ENCODE measurements at places on chromosomes 2 and 18.

DNA sequence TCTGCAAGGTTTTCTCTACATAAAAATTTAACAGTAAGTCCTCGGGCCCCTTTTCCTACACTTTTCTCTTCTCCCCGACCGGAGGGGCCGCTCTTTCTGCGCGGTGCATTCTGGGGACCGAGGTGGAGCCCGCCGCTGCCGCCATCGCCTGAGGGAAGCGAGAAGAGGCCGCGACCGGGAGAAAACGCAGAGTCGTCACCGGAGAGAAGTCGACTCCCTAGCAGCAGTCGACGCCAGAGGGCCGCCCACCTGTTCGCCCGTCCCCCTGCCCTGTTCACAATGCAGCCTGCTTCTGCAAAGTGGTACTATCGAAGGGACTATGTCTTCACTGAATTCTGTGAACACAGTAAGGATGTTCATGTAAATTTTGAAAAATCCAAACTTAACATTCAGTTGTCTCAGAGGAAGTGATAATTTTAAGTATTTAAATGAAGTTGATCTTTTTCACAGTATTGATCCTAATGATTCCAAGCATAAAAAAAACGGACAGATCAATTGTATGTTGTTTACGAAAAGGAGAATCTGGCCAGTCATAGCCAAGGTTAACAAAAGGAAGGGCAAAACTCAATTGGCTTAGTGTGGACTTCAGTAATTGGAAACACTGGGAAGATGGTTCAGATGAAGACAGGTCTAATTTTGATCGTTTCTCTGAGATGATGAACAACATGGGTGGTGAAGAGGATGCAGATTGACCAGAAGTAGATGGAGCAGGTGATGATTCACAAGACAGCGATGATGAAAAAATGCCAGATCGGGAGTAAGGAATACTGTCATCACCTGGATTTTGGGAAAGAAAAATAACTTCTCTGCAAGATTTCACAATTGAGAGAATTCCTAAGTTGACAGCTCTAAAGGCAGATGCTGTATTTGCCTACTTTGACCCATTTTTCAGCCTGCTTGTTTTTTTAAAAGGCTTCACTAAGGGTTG is 55.8 kb downstream of the ASXL2 start:
- DNase-seq: peak; percentile 17

GRCh38 chr2:217409949-217410680 is 550.3 kb upstream of the TNP1 start:
- DNase-seq: no peak

GRCh38 chr2:109644571-109645275 is 30.6 kb downstream of the SOWAHC start:
- DNase-seq: peak; percentile 46

- DNase-seq: peak; percentile 51
Observed at GRCh38 chr2:127707890-127708648, 6.8 kb downstream of the SFT2D3 start.

DNA sequence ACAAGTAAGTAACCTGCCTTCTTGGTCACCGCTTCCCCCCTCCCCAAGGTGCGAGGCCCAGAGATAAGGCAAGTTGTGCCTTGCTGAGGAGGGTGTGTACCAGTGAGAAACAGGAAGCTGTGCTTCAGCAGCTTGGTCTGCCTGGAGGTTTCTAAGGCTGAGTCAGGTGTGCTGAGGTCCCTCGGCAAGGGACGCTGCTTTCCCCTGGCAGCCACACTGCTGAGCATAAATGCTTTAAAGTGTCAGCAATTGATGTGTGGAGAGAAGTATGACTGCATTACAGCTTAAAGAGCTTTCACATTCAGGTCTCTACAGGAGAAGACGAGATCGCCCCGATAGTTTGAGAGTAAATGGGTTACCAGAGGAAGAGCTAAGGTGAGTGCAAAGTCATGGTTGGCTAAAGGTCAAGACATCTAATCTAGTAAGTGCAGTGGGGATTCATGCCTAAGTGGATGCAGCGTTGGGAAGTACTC is 86.9 kb downstream of the LIMS1 start:
- no peak for DNase-seq

- peak; percentile 22 for DNase-seq
Observed at GRCh38 chr2:142825861-142826260, 51.6 kb upstream of the KYNU start.

DNA sequence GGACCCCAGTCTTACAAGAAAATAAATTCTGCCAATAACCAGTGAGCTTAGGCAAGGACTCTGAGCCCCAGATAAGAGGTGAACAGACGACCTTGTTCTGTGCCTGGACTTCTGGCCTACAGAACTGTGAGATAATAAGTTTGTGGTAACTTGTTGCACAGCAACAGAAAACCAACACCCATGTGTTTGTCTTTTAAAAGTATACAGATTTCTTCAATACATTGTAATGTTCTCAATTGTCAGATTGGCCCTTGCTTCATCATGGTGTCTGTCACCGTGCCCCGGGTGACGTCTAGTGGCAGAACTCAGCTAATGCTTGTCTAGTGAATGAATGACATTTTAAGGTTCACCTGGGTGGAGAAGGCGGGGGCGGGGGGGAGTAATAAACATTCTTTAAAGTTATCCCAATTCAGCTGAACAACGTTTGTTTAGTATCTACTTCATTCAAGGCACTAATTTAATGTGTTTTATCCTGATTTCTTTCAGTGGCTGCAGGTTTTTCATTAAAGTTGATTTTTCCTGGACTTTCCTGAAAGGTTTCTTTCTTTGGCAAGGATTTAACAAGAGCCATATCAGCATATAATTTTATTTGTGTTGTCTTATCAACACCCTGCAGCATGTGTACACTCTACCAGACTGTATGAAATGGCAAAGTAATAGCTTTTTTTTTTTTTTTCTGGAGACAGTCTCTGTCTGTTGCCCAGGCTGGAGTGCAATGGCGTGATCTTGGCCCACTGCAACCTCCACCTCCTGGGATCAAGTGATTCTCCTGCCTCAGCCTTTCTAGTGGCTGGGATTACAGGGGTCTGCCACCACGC is 123.8 kb upstream of the DLX2 start:
- no peak for DNase-seq

DNA sequence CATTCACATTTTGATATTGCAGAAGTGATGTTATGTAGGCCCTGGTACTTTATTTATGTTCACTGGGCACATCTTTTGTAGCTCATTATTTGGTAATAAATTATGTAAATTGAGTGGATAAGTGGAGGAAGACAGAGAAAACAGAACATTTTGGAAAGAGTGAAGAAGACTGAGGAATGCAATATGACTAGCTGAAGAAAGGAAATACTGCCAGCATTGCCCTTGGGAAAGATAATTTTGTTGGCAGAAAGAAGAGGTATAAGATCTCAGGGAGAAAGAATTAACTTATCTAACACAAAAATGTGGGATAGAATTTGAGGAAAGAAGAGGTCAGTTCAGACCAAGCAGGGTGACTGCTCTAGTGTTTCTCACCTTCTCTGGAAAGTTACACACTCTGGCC is 118.8 kb downstream of the TTC27 start:
- DNase-seq: no peak

- no peak for DNase-seq
Observed at GRCh38 chr2:199197448-199197847, 260.3 kb downstream of the SATB2 start.

DNA sequence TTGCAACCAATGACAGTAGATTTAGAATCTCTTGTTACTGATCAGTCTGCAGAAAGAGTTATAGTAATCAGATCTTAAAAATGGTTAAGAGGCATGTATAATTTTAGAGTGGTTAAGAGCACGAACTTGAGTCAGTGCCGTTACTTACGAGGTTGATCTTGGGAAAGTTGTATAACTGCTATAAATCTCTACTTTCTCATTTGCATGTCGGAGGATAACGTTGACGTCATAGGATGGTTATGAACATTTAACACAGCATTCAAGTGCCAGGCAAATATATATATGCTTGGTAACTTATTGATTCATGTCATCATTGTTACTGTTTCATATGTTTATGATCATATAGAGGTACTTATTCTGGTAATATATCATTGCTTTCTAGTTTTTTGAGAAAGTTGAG is 146.2 kb downstream of the ARHGAP28 start:
- DNase-seq: no peak

DNA sequence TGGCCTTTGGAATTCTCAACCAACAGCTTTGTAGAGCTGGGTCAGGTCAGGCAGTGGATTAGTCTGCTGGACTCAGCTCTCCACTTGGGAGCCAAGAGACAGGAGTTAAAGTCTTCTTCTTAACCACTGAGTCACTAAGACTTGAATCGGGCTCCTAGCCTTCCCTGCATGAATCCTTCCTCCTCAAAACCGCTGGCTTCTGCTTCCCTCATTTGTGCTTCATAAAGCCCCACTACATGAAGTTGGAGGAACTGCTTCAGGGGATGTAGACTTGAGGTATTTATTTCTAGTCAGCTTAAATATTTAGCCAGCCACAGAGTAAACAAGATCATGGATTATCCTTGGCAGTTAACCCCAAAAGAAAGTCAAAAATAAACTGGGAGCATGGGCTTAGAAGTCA is 536.3 kb upstream of the TNP1 start:
- DNase-seq: no peak

DNA sequence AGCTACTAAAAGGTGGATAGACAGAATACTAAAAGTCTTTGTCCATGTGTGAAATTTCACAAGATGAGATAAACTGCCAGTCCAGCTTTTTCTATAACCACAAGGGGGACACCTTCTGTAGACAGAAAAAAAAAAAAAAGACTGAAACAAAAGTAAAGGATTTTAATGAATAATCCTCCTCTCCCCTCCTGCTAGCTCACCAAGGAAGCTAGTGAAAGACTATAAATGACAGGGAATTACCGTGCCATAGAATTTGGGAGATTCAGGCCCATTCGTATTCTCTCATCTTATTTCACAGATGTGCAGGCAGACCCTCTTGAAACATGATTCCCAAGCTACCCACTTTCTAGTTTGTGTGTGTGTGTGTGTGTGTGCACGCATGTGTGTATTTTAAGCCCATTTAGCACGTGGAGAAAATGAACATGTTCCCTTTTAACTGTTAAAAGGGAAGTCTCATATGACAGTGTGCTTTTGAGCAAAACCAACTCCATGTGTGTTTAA is 36.3 kb upstream of the SLC8A1 start:
- no peak for DNase-seq

- no peak for DNase-seq
Observed at GRCh38 chr18:48075707-48076093, 145.2 kb upstream of the SMAD2 start.

DNA sequence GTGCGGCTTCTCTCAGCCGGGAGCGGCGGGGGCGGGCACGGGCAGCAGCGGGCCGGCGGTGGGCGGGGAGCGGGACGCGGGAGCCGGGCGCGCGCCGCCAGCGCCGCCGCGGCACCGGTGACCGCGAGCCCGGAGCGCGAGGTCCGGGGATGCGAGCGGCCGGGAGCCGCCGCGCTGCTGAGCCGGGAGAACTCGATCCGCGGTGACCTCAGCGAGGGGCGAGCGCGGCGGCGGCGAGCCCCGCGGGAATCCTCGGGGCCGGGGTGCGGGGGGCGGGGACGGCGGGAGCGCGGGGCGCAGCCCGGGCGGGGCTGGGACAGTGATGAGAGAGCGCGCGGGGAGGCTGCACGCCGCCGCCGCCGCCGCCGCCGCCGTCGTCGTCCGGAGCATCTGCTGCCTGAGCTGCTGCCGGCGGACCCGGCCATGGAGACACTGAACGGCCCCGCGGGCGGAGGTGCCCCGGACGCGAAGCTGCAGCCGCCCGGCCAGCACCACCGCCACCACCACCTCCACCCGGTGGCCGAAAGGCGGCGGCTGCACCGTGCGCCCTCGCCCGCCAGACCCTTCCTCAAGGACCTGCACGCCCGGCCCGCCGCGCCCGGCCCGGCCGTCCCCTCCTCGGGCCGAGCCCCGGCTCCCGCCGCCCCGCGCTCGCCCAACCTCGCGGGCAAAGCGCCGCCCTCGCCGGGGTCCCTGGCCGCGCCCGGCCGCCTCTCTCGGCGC is at the start of gene MTCL1:
MTCL1 (plus strand) TSS at position 319 of the 723 bp plus-strand sequence; CDS start at position 424, 105 bp downstream.
- no peak for DNase-seq

- no peak for DNase-seq
Observed at GRCh38 chr2:7886666-7887065, 795.2 kb upstream of the ID2 start.

DNA sequence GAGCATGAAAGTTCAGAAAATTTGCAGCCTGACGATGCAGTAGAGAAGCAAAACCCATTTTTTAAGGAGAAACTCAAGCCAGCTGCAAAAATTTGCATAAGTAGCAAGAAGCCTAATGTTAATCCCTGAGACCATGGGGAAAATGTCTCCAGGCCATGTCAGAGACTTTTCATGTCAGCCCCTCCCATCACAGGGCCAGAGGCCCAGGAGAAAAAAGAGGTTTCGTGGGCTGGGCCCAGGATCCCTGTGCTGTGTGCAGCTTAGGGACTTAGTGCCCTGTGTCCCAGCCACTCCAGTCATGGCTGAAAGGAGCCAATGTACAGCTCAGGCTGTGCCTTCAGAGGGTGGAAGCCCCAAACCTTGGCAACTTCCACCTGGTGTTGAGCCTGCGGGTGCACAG is 533.0 kb downstream of the THSD7B start:
- no peak for DNase-seq

GRCh38 chr2:180553094-180553715 is 427.2 kb upstream of the UBE2E3 start:
- no peak for DNase-seq

DNA sequence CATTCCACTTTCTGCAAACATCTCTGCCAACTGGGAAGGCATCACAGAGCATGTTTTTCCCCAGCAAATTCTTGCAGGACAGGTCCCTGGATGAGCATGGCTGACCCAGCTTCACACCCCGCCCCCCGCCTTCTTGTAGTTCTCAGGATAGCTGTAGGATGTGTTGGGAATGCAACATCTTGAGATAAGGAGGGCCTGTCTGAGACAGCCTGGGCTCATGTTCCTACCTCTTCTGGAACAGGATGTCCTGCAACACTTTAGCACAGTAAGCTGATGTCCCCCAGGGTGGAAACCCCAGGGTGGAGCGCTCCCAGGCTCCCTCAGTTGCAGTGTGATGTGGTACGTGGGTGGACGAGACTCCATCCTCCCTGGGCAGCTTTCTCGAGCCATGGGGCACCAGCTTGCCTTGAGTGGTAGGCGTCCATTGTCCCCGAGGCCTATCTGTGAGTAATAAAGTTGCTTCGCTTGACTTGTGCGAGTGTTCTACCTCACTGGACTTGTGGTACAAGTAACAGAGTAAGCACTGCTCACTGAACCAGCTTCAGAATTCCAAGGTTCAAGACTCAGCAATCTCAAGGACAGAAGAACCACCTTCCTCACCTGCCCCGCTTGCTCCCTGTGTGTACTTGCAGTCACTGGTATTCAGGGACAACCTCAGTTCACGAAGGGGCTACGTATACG is 48.6 kb downstream of the EMX1 start:
- DNase-seq: no peak

GRCh38 chr2:35973132-35973736 is 382.3 kb upstream of the CRIM1 start:
- peak; percentile 13 for DNase-seq

Measured in midbrain (tissue), 1 donor.